Erythroblast (primary cell): ENCODE measurements at places on chromosomes 5 and 9.

DNA sequence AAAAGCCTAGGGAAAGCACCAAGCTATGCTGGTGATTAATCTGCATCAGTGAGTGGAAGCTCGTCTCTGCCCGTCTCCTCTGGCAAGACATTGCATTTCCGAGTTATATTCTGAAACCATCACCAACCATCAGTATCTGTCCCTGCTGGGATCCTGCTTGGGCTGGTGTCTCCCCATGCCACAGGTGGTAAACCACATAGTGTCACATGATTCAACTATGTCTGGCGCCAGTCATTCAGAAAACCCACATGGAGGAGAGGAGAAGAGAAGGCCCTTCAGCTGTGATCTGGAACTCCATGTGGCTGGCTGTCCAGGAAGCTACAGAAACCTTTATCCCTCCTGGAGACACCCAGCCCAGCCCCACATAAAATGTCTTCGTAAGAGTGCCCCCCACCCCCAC, 4.8 kb downstream of the IL9 start:
- DNase-seq = no peak

GRCh38 chr5:154236-154635, 37.1 kb upstream of the LRRC14B start:
- no peak for DNase-seq

GRCh38 chr9:99825172-99826046, 3.7 kb downstream of the NR4A3 start:
- DNase-seq = no peak

DNA sequence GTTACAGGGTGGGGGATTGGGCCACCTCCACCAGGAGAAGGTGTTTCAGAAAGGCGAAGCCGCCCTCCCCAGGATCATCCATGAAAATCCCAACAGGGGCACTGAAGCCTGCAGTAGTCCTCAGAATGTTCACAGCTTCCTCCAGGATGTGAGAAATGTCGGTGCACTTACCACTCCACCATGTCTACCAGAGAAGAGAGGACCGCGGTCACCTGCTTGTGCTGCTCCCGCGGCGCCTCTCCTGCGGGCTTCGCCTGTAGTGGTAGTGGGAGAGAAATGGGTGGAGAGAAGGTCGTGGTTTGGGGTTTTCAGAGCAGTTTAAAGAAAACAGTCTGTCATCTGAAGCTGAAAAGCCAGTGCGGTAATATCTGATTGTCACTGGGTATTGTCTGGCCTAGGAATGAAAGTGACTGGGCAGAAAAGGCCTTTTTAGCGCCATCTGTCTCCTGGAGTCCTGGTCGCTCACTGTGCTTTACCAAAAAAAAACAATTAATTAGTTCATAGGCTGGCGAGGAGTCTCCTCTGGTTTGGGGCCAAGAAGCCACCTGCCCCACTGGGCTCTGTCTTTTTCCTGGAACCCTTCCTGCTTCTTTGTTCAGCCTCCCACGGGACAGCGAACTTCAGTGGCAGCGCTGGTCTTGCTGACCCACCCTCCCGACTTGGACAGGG, 23.0 kb upstream of the PPP1R26 start:
- DNase-seq = no peak
